ENCODE measurements at places on chromosomes 1 and 21. TPM values are rescaled to one million over a fixed set of nuclear protein-coding genes. Genes with fewer than 3 reads are reported as not detected.

Gene OR10X1
- total RNA-seq: not detected

Gene OR2M3
- not detected for total RNA-seq

Gene SLC9C2
- total RNA-seq: not detected

DNA sequence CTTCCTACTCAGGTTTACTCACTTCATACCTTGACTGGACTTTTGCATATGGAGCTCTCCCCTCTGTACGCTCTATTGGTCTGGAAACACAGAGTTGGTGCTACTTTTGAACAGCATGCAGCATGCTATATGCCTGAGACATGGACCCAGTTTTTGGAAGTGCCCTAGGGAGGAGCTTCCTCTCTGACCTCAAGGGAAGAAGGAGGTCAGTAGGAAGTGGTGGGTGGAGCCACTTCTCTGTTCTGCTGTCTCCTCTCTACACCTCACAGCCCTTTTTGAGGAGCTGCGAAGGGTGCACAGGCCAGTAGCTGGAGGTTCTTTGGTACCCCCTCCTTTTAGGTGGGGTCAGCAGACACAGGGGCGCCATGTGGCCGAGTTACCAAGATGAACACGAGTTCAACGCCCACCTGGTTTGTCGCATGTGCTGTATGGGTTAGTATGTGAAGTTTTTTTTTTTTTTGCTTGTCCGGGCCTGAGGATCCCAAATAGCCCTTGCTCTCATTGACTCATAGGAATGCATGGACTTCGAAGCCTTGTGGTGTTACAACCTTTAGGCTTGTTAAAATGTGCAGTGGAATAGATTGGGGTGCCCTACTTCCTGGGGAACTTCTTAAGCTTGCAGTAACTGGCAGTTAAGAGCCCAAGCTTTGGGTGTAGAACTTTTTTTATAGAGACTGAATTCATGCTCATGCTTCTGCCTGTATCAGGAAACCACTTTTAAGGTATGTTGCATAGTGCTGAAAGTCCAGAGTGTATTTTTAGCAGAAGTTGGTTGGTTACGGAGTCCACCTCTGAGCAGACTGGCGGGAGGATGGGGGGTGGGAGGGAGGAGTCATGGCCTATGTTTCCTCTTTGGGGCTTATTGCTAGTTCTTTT lies 10.7 kb downstream of the MACF1 start:
- no peak for DNase-seq

DNA sequence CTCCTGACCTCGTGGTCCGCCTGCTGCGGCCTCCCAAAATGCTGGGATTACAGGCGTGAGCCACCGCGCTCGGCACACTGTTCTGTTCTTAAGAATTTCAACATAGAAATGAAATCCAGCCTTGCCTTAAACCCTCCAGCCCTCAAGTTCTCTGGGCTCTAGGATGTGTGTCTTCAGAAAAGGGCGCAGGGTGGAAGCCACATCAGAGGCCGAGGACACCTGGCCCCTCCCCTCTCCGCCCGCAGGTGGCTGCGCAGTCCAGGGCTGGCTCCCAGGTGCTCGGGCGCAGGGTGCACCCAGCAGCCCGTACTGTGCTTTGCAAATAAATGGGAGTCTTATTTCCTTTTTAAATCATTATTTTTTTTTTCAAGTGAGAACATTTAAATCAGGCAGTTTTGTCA lies 2.0 kb upstream of the C1orf174 start:
- DNase-seq: no peak

DNA sequence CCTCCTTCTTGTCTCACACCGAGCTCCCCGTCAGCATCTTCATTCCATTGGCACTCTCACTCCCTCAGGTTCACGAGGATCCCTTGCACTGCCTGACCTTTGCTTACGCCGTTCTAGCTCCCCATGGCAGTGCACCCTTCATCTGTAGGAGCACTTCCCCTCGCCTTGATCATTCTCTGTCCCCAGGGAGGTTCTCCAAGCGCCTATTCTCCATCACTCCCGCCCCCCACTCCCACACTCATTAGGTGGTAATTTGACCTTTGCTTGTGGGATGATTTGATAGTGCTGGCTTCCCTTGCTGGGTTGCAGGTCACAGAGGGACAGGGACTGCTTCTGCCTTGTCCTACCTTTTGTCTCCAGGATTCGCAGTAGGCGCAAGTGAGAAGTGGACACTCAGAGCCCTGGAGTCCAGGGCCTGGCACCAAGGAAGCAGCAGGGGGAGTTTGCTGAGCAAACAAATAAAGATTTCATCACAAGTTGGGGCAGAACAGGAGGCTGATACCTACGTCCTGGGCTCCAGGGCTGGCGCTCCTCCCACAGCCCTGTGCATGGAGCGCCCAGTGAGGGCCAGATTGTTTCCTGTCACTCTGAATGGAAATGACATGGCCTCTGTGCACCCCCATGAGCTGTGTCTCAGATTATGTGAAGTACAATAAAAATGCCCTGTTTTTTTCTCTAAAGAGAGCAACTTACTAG lies 82.0 kb upstream of the RUNX3 start:
- DNase-seq: no peak

DNA sequence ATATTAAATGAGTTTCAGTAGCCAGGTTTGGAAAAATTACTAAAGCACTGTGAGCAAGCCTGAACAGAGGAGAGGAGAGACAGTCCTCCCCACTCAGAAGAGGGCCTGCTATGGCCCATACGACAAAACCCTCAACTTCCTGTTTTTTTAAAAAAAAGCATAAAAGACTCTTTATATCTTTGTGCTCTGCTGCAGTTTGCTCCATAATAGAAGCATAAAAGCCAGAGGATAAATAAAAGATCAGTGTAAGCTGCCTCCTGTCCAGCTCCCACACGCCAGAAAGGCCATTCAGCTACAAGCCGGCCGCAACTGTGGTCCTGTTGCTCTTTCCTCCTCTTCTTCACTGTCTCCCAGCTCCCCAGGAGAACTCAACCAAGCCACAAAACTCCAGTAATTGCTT lies 37.8 kb downstream of the NID1 start:
- no peak for DNase-seq

DNA sequence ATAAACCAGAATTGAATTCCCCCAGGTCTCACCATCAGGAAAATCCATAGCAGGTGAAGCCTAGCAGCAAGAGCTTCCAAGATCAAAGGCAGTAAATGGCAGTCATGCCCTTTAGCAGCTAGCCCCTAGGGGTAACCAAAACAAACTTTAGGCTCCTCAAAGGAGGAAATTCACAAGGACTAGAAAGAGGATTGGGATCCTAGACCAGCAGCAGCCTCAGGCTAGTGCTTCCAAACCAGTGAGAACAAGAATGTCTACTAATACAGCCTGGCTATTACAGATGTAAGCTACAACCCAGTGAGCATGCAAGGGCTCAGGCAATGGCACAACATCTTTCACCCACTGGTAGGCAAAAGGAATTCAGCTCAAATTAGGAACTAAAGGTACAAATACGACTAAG lies 11.1 kb upstream of the RIMKLA start:
- DNase-seq: no peak

GRCh38 chr1:219317762-219318353 lies 144.2 kb downstream of the LYPLAL1 start:
- DNase-seq: no peak

GRCh38 chr1:7470904-7471638 lies 300.0 kb upstream of the VAMP3 start:
- DNase-seq: no peak

Data from activated T-helper 2 cell treated with anti-CD3 and anti-CD28 coated beads, Interferon-gamma antibody, Interleukin-2, Interleukin-4, amounts not matched to agents 10 μg/mL and 5 μg/mL and 100 μg/mL, durations not matched to agents 14 hours and 24 hours and 36 hours (primary cell).